PC-3 (cell line): ENCODE measurements at places on chromosomes 7 and 10. TPM values are rescaled to one million over a fixed set of nuclear protein-coding genes. Genes with fewer than 3 reads are reported as not detected.

- DNase-seq, result peak; percentile 82
Observed at GRCh38 chr10:102450374-102451104, 804 bp downstream of the C10orf95 start.

GRCh38 chr10:78620985-78621799, 447.6 kb upstream of the ZMIZ1 start:
- peak; percentile 70 for DNase-seq

DNA sequence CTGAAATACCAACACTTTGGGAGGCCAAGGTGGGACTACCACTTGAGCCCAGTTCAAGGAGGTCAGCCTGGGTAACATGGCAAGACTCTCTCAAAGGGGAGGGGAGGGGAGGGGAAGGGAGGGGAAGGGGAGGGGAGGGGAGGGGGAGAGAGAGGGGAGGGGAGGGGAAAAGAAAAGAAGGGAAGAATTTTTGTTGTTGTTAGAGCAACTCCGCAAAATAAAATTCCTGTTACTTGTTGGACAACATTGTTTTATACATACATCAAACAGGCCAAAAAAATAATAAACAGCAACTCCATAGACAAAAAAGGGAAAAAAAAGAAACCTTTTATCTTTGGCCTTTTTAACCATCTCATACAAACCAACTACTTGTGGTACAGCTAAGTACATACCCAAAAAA, 57.3 kb upstream of the TRIM24 start:
- DNase-seq, result no peak

GRCh38 chr10:119973281-119973680, 80.8 kb downstream of the SEC23IP start:
- DNase-seq, result peak; percentile 23

Gene DEPP1
- total RNA-seq, result 8.0 and 9.0 TPM in 2 replicates

- no peak for DNase-seq
Observed at GRCh38 chr7:142275028-142275427, 17.2 kb upstream of the PRSS58 start.

Gene MRC1
- total RNA-seq, result not detected in 2 replicates

GRCh38 chr10:80708185-80708584, 170.5 kb downstream of the SH2D4B start:
- no peak for DNase-seq

GRCh38 chr7:36191292-36191920, 38.4 kb downstream of the EEPD1 start:
- no peak for DNase-seq

DNA sequence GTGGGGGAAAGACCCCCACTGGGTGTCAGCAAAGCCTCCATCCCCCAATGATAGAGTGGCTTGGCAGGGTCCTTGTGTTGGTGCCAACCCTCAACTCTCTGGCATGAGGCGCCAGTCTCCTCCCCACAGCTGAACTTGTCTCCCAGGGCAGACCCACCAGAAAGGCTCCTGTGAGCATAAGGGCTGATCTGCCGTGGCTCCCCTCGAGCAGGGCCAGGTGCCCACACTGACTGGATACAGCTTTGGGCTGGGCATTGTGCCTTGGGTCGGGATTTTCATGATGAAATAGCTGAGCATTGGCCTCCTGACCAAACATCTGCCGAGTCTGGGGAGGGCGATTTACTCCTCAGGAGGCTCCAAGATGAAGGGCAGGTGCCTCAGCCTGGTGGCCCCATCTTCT, 68.1 kb upstream of the NPTX2 start:
- DNase-seq, result no peak

Gene NEUROG3
- total RNA-seq, result not detected in 2 replicates

Gene CH25H
- not detected in 2 replicates for total RNA-seq

- peak; percentile 8 for DNase-seq
Observed at GRCh38 chr7:96179837-96180236, 142.1 kb downstream of the SLC25A13 start.

Gene MUC3A
- total RNA-seq, result 0.11 and 0.46 TPM in 2 replicates
